ENCODE measurements at places on chromosomes 4 and X.

DNA sequence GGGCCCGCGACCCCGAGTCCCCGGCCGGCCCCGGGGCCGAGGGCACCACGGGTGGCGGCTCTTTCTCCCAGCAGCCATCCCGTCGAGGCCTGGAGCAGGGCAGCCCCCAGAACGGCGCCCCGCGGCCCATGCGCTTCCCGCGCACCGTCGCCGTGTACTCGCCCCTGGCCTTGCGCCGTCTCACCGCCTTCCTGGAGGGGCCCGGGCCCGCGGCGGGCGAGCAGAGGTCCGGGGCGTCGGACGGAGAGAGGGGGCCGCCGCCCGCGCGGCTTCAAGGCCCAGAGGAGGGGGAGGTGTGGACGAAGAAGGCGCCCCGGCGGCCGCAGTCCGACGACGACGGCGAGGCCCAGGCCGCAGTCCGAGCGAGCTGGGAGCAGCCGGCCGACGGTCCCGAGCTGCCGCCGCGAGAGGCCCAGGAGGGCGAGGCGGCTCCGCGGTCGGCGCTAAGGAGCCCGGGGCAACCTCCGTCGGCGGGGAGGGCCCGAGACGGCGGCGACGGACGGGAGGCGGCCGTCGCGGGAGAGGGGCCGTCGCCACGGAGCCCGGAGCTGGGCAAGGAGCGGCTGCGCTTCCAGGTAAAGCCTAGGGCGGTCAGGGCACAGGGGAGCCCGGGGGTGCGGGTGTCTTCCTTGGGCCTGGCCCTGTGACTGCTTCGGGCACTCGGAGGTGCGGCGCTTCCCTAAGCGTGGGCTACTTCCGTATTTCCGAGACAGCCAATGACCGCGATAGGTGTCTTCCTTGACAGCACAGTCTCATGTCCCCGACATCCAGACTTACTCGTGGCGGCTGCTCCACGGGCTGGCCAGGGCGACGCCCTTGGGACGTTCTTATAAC lies 845 bp downstream of the ZAR1 start:
- DNase-seq: no peak

DNA sequence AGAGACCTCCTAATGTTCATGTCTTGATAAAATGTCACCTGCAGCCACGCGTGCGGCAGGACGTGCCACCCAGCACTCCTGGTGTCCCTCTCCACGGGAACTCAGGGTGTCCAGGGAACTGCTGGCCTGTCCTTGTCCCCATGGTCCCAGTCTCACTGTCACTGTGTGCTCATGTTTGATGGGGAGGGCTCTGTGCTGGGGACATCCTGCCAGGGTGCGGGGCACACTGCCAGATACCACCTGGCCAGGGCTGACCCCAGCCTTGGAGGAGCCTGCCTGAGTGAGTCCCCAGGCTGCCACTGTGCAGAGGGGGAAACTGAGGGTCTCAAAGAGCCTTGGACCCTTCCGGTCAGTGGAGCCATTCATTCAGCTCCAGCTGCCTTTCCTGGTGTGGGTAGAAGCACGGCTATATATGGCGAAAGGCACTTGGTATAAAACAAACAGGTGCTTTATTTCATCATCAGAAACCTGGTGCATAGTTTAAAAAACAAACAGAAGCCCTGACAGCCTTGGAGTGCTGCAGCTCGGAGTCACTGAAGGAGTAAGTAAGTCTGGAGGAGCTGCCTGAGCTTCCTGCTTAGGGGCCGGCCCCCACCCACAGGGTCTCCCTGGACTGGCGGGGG lies 33.0 kb downstream of the NOP14 start:
- no peak for DNase-seq

GRCh38 chr4:113020966-113021365 lies 28.5 kb upstream of the ANK2 start:
- no peak for DNase-seq

- DNase-seq: no peak
These were observed 192.6 kb downstream of the PDGFC start for GRCh38 chr4:156779042-156779441.

GRCh38 chr4:7151668-7152227 lies 40.6 kb upstream of the SORCS2 start:
- no peak for DNase-seq

GRCh38 chr4:25904748-25905082 lies 9.3 kb upstream of the SMIM20 start:
- DNase-seq: no peak

DNA sequence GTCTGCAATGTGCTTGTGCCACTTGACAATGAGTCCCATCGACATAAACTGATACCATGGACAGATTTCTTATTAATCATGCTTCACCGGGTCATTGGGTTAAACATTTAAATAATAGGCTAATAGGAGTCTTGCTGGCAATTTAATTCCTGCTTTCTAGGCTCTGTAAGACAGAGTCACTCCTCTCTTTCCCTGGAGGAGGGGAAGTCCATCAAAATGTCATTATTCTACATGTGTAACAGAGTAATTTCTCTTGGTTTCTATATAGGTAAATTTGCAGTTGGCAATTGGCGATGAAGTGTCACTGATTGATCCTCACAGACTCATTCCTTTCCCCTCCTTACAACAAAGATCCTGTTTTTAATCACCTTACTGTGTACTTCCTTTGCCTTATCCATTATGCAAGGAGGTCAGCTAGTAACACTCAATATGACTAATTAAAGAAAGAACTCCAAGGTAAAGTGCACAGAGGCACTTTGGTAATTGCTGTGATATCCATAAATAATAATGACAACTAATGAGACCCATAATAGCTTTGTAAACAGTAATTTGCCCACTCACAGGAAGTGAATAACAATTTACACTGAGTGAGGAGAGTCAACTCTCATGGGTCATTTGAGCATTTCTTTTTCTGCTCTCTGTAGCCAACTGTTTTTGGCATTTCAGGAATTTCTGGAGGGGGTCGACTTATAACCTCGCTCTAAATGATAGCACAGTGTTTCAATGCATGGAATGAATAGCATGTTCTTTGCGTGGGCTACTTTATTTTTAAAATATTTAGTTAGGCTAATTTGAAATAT lies 184.0 kb downstream of the UGT8 start:
- DNase-seq: no peak

DNA sequence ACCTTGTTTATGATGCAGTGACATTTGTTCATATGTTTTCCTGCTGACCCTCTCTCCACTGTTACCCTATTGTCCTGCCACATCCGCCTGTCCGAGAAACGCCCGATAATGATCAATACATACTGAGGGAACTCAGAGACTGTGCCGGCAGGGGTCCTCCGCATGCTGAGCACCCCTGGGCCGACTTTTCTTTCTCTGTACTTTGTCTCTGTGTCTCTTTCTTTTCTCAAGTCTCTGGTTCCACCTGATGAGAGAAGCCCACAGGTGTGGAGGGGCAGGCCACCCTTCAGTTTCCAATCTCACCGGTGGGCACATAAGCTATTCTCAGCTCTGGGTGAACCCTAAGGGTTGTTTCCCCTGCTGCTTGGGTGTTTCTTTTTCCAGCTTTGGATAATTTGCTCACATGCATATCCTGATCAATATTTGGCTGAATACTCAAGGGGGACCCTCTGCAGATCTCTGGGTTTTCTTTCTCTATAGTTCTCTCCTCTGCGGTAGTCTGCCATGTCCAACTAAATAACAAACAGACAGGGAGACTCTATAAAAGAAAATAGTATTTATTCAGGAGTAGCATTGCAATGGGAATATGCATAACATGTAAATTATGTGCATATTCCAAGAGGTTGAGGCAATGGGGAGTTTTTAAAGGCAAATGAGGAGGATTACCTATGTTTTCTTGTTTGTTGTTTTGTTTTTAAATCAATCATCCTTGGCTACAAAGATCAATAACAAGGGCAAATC lies 97.2 kb downstream of the CEP44 start:
- no peak for DNase-seq

- DNase-seq: no peak
These were observed 366.7 kb upstream of the FAT1 start for GRCh38 chr4:187090401-187090800.

DNA sequence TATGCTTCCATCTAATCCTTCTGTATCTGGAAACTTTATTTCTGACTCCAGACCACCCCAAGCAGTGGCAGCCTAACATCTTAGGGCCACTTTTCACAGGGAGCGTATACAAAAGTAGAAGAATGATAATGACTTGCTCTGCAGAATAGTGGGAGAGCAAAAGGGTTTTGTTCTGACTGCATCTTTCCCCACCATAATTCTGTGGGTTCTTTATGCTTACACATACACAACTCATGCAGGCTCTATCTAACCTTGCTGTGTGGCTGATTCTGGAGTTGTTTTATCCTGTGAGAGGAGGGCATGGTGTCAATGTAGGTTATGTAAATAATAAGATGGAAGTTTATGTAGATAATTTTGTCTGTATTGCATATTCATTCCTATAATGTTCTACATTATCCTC lies 42.4 kb upstream of the NDNF start:
- DNase-seq: no peak

All from head of caudate nucleus (tissue), 42 donors.